ENCODE measurements at places on chromosomes 1 and 21.

GRCh38 chr1:224425279-224425884 lies 9.2 kb downstream of the WDR26 start:
- DNase-seq: no peak

GRCh38 chr1:231040800-231041718 lies 1.0 kb upstream of the FAM89A start:
- no peak for DNase-seq

DNA sequence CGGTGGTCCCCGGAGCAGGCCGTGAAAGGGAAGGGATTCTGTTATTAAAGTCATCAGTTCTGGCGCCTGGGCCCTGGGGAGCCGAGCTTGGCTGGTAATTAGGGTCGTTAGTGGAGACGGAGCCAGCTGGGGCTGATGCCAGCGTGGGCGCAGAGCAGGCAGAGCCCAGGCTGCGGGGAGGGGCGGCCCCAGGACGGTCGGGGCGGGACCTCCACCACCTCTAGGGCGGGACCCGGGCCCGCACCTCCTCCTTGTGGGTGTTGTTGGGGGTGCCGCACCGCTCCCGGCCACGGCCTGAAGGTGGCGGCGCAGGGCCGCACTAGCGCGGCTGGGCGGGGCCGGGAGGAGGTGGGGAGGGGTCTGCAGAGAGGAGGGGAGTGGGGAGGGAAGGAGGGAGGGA lies 470.6 kb downstream of the PTPRU start:
- DNase-seq: no peak

- DNase-seq: no peak
Measured at GRCh38 chr1:235277709-235278108, 50.3 kb downstream of the ARID4B start.

DNA sequence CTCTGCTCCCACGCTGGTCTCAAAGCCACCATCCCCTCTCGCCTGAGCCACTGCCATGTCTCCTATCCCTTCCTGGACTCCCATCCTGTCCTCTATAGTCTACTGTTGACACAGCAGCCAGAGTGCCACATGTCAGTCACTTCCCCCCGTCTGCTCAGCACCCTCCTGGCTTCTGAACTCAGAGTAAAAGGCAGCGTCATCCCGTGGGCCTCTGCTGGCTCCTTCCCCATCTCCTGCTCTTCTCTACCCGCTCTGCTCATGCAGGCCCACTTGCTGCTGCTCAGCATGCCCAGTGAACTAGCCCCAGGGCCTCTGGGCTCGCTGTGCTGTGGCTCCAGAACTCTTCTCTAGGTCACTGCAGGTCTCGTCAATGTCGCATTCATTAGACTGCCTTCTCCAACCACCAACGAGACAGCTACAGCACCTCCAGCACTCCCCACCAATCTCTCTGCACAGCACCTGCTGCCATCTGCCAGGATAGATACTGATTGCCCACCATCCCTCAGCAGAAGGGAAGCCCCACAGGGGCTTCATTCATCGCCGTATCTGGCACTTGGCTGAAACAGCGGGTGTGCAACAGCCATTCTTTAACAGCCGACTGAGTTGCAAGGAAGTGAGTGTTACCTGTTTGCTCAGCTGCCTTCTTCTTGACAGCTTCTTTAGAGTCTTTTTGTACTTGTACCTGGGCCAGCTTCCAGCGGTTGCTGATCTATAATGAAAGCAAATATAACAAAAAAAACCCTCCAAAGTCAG lies 11.8 kb upstream of the SRM start:
- no peak for DNase-seq

DNA sequence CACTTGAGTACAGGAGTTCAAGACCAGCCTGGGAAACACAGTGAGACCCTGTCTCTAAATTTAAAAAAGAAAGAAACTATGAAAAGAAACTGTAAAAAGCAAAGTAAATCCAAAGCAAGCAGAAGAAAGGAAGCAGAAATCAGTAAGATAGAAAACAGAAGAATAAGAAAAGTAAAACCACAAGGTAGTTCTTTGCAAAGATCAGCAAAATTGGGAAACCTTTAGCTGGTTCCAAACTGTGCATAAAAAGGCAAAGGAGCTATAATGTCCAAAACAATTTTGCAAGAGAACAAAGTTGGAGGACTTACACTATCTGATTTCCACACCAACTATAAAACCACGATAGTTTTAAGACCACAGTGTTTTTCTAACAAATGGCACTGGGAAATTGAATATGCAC lies 218.8 kb downstream of the RPS6KC1 start:
- DNase-seq: no peak

- no peak for DNase-seq
Measured at GRCh38 chr1:152786077-152786476, at the start of gene LCE1E. Gene LCE1E (plus strand): TSS chr1:152786257. CDS start chr1:152787300, 1,043 bp downstream.

DNA sequence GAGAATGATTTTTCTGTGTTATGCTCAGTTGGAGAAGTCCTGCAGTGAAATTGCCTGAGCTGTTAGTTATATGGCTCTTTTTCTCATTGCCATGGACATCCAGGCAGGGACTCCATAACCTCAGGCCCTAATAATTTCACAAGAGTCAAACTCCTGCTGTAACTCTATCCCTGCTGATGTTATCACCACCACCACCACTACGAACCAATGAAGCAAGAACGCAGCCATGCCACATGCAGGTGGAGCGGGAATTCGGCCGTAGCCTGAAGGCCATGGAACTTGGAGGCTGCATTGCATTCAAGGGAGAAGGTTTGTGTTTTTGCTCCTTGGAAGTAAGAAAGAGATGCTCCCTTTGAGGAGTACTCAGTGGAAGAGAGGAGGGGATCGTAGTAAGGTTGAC lies 16.8 kb upstream of the DLGAP3 start:
- DNase-seq: no peak

DNA sequence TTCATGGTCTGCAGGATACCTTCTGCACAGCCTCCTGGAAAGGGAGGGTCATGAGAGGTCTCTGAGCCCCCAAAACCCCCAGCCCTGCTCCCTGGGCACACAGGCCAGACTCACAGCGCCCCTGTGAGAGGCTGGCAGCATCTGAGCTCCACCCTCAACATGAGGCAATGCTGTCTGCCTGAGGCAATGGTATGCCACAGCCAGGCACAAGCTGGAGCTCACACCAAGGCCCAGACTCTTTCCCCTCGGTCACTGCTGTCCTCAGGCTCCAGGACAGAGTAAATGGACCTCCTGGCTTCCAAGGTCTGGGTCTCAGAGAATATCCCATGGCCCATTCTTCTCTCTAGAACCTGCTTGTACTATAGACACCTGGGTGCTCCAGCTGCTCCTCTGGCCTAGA lies 17.2 kb downstream of the MEF2D start:
- no peak for DNase-seq

All from hematopoietic multipotent progenitor cell treated with erythropoietin and hydrocortisone succinate and interleukin-3 and kit ligand, for 15 days (in vitro differentiated cells).